ENCODE measurements at places on chromosomes 2 and 18.

DNA sequence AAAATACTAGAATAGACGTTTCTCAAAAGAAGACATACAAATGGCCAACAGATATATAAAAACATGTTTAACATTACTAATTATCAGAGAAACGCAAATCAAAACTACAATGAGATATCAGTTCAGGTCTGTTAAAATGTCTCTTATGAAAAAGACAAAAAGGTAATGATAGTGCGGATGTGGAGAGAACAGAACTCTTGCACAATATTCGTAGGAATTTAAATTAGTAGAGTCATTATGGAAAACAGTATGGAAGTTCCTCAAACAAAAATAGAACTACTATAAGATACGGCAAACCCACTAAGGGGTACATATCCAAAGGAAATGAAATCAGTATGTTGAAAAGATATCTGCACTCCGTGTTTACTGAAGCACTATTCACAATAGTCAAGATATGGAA lies 167.5 kb upstream of the CWC22 start:
- DNase-seq = no peak

- DNase-seq = peak; percentile 33
Measured at GRCh38 chr2:156907806-156908205, 349.7 kb upstream of the GALNT5 start.

DNA sequence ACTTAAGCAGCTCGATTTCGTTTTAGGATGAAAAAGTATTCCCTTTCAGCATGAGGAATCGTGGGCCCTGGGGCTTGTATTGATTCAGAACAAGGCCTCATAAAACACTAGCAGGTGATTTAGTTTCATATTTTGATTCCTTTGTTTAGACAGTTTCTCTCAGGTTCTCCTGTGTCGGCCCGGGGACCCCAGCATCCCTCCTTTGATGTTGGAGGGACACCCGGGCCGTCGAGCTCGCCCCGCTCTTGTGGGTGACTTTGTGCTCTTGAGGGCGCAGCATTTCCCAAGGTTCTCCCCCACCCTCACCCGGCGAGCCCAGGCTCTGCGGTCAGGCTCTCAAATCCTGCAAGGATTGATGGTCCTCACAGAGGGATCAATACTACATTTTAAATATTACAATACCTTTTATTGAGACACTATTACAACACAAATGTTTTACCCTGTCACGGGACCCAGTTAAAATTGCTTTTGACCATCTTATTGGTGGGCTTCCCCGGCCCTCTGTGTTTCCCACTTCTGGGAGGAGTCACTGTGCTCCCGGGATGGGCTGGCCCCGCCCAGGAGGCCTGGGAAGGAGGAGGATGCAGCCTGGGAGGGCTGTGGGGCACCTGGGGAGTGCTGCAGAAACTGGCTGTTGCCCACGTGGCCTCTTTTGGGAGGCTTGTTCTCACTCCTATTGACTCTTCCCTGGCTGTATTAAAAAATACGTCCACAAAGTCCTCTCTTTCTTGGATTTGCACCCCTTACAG lies 222.6 kb downstream of the INSIG2 start:
- peak; percentile 23 for DNase-seq

DNA sequence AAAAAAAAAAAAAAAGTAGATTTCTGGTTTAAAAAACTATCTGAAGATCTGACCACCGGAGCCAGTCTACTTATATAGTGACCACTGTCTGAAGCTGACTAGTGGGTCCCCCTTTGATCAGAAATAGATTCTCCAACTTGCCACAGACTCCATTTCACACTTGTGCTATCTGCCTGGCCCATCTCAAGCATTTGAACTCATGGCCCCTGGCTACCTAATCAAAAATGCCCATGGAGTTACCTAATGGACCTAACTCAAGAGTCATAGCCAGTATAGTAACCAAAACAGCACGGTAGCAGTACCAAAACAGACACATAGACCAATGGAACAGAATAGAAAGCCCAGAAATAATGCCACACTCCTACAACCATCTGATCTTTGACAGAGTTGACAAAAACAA lies 17.0 kb upstream of the ATL2 start:
- DNase-seq = no peak

- no peak for DNase-seq
Measured at GRCh38 chr2:18558458-18558857, 2.0 kb downstream of the RDH14 start.

DNA sequence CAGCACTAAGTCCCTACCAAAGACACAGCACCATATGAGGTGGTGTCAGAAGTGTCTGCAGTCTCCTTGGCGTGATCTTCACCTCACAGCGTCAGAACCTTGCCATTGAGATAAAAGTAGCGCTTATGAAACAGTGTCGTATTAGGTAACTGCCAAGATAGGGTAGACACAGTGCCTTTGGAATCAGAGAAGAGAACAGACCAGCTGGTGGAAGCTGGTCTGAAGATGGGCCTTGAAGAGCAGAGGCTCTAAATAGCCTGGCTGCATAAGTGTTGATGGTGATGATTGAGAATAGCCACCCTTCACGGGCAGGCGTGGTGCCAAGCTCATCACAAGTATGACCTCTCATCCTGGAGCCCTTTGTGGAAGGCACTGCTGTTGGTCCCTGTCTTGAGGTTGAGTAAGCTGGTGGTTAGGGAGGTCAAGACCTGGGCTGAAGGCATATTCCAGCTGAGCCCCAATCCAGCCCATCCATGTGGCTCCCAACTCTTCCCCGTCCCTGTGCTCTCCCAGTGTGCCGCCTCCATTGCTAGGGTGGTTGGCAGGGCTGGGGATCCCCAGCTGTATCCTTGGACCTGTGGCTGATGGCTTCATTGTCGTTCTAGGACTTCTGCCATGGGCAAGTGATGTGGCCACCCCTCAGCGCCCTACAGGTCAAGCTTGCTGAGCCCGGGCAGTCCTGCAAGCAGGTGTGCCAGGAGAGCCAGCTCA lies 187.4 kb downstream of the MGAT5 start:
- no peak for DNase-seq

- DNase-seq = peak; percentile 28
Measured at GRCh38 chr18:74609535-74609934, 11.9 kb downstream of the ZNF407 start.

GRCh38 chr2:97741251-97741650 lies 27.9 kb downstream of the ZAP70 start:
- DNase-seq = no peak

DNA sequence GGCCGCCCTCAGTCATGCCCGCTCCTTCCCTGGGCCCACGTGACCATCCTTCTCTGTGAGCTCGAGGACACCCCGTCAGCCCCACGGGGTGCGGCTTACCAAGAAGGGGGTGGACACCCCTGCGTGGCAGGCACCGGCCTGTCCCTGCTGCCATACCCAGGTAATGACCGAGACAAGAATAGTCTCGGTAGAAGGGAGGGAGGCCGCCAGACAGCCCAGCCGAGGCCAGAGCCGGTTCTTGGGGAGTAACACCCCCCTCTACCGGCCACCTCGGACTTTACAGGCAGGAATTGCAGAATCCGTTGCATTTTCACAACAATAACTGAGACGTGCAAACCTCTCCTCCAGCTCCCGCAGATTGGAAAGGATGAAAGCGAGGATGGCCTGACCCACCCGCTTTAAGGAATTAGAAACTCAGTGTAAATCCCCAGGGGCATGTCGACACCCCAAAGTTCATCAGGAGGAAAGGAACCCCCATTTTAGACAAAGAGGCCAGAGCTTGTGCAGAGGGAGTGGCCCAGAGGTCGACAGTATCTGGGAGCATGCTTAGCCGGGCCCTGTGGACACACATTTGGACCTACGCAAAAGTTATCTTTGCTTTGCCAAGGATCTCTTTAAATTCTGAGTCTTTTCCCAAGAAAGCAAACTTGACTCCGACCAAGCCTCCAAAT lies 60.1 kb upstream of the GLI2 start:
- DNase-seq = peak; percentile 59

- DNase-seq = peak; percentile 56
Measured at GRCh38 chr2:232576995-232577394, 26.5 kb downstream of the EIF4E2 start.

DNA sequence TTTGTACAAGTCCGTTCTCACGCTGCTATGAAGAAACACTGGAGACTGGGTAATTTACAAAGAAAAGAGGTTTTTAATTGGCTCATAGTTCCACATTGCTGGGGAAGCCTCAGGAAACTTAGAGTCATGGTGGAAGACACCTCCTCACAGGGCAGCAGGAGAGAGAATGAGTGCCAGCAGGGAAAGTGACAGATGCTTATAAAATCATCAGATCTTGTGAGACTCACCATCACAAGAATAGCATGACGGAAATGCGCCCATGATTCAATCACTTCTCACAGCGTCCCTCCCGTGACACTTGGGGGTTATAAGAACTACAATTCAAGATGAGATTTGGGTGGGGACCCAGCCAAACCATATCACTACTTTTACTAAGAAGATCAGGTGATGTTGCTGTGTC lies 285.8 kb downstream of the TMX3 start:
- DNase-seq = no peak

- DNase-seq = no peak
Measured at GRCh38 chr2:168525020-168525419, 68.9 kb downstream of the CERS6 start.

- no peak for DNase-seq
Measured at GRCh38 chr18:59961070-59961469, 61.3 kb downstream of the PMAIP1 start.

DNA sequence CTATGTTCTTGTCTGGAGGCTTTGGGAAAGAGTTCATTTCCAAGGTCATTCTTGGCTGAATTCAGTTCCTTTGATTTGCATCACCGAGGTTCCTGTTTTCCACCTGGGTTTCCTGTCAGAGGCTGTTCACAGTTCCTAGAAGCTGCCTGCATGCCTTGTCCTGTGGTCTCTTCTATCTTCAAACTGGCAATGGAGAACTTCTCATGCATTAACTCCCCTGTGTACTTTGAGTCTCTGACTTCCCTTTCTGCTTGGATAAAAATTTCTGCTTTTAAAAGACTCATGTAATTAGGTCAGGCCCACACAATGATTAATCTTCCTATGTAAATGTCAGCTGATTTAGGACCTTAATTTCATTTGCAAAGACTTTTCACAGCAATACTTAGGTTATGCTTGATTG lies 499.3 kb upstream of the FANCL start:
- no peak for DNase-seq

GRCh38 chr2:71681626-71682025 lies 228.3 kb downstream of the DYSF start:
- DNase-seq = no peak

DNA sequence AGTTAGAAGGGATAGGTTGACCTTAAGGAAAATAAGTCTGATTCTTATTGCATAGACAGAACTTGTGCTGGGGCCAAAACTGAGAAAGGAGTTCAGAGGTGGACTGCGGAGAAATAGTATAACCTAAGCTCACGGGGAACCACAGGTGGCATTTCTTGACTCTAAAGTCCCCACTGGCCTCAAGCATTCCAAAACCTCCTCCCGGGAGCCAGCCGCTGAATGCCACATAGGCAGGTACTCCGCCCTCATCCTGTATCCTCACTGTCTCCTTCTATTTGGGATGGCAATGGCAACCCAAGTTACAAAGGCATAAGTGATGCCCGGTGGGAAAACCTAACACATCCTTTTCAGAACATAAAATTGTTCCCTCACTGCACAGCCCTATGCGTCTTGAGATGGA lies 173.0 kb downstream of the SP3 start:
- DNase-seq = no peak

DNA sequence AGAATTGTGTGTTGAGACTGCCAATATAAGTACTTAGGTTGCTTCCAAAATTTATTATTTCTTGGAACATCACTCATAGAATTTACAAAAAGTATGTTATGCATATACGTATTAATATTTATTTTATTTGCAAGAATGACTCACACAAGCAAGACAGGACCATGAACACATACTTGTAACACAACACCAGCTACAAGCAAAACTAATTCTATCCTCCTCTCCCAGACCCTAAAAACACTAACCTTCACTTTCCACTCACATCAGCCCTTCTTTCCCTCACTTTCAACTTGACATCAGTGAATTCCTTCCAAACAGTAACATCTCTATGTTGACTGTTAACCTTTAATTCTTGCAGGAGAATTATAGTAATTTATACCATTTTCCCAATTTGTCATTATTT lies 24.3 kb downstream of the OSBPL1A start:
- no peak for DNase-seq

DNA sequence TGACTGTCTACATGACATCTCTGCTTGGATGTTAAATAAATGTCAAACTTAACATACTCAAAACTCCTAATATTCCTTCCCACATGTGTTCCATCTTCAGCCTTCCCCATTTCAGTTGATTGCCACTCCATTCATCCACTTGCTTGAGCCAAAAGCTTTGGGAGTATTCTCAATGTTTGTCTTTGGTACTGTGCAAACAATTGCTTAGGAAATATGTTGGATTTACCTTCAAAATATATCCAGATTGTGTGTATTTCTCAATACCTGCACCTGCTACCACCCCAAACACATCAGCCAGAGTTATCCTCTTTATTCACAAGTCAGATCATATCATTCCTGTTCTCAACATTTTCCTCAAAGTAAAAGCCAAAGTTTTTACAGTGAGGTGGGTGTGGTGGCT lies 350.3 kb upstream of the FAM98A start:
- DNase-seq = no peak

DNA sequence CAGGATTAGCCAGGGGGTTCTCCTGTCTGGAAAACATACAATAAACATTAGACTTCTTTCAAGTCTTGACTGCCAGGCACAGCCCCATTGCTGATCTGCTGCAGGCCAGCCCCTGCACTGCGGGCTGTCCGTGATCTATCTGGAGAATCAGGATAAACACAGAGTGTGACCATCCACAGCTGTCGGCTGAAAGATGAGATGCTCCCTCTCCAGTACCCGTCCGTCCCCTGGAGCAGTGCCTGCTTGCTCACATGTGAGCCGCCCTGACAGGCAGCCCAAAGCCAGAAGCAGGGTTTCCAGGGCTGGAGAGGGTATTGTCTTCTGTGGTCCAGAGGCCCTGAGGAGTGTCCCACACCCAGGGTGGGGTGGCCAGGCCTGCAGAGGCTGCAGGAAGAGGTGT lies 46.1 kb upstream of the FOSL2 start:
- DNase-seq = peak; percentile 43

- DNase-seq = no peak
Measured at GRCh38 chr2:134728163-134728562, 9.4 kb upstream of the TMEM163 start.

DNA sequence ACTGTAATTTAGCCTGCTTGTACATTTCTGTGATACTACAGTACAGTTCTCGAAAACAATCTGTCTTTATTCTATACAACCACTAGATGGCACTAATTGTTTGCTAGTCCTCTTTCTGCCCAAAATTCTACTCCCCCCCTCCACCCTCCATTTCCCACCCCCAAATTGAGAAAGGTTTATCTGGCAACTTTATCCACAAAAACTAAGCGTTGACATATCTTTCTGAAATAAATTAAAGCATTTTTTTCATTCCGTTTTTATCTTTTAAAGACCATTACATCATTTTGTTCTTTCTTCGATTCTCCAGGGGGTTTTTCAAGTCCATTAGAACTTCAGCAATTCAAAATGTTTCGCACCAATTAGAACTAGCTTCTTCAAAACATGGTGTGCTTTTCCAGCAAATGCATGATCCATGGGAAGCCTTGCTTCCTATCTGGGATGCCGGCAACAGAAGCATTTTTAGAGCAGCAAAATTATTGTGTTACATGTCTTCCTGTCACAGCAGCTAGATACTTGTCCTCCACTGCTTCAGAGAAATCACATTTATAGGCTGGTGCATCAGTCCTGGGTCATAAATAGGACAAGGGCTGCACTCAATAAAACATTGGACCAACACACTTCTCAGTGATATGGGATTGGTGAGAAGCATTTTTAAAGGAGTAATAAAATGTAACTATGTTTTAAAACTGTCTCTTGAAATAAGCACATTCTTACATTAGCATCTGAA lies 241.3 kb downstream of the PAX3 start:
- peak; percentile 6 for DNase-seq

GRCh38 chr2:188272121-188272520 lies 19.6 kb upstream of the GULP1 start:
- no peak for DNase-seq

- DNase-seq = peak; percentile 74
Measured at GRCh38 chr2:96485751-96486651, 19.2 kb downstream of the NEURL3 start.
